ENCODE measurements at places on chromosomes 13 and 19.

- no peak for DNase-seq
These were observed 676.1 kb upstream of the KLHL1 start for GRCh38 chr13:70784207-70784989.

DNA sequence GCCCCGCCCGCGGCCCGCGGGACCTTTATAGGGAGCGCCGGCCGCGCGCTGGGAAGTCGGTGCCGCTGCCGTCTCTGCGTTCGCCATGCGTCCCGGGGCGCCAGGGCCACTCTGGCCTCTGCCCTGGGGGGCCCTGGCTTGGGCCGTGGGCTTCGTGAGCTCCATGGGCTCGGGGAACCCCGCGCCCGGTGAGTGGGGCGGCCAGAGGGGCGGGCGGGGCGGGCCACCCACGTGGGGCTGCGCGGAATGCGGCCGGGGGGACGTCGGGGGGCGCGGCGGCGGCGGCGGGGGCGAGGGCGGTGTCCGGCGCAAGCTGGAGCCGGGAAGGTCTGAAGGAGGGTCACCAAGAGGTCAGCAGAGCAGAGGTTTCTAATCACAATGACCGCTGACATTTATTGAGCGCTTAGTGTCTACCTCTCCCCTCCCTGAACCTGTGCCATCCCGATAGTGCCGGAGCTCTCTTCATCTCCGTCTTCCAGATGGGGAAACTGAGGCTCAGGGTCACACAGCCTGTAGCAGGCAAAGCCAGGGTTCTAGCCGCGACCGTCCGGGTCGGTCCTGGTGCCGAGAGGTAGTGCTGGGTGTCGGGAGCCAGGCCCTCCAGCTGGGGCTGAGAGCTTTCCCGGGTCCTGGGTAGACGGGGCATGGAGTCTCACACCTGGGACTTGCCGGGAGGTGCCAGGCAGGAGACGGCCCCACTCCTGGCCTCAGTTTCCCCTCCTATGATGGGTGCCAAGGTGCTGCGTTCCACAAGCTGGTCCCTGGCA is at the start of gene FSTL3:
Gene FSTL3 (plus strand): TSS at position 54 of the 767 bp plus-strand sequence. CDS start 32 bp downstream, at position 86.
- peak; percentile 37 for DNase-seq

DNA sequence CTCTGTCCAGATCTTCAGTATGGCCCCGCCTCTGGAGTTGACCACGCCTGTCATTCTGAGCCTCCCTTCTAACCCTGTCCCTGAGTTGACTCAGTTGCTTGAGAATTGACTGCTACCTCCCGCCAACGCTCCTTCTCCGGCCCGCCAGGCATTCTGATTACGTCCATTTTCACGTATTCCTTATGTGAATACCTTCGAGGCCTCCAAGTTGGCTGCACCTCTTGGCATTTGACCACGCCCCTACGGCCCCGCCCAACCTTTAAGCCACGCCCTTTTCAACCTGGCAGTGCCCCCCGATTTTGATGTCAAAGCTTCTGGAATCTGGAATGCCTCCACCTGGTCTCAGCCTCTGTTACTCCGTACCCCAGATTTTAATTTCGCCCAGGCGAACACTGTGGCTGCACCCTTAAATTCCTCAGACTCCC is 1.7 kb upstream of the EML2 start:
- no peak for DNase-seq

DNA sequence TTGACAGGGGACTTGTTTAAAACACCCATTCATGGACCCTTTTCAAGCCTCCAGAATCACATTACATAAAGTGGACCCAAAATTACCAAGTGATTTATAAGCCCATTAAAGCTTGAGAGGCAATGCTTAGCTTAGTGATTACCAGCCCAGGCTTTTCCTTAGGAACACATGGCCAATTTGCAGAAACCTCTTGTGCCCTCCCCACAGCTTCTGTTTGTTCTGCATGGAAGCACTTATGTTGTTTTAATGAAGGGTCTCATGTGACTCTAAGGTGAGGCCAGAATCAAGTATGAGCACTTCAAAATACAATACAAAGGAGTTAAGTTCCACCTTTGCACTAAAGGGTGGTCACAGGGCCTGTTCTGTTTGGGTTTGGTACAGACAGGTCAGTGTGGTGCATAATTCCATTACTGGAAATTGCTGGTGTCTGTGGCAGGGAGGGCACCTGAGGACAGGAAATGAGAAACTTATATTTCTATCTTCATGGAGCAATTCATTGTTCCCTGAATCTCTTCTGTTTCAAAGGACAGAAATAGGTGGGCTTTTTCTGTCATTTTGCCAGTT is 15.3 kb downstream of the ZNF486 start:
- no peak for DNase-seq

- DNase-seq = no peak
These were observed 239.3 kb downstream of the KCTD12 start for GRCh38 chr13:76646946-76647345.

DNA sequence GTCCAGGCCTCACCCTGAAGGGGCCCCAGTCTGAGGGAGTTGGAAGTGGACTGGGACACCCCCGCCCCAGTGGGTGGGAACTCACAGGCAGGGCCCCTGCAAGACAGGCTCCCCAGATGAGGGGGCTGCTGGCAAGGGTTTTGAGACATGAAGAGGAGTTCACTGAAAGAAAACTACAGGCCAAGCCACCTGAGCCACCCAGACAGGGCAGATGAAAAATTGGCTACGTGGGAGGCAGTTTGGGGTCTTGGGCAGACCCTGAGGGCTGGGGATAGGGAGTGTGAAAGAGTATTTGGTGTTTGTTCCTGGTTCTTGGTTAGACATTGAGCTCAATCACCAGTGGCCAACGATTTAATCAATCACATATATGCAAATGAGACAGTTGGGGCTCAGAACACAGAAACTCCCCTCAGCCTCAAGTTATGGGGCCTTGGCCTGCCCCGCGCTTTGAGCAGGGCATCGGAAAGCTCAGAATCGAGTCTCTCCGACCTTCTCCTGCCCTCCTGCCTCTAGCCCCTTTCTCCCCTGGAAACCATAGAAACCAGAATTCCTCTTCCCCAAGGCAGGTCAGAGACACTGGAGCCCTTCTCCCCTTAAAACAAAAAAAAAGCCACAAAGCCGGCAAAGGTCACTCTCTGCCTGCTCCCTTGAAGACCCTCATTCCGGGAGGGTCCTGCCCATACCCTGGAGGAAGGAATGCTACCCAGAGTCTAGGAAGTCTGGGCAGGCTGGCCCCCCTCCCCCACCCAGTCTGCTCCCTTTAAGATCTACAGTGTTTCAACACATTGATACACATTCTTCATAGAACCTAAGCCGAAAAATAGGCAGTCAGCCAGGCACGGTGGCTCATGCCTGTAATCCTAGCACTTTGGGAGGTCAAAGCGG is 1.3 kb upstream of the ISYNA1 start:
- DNase-seq = peak; percentile 61

DNA sequence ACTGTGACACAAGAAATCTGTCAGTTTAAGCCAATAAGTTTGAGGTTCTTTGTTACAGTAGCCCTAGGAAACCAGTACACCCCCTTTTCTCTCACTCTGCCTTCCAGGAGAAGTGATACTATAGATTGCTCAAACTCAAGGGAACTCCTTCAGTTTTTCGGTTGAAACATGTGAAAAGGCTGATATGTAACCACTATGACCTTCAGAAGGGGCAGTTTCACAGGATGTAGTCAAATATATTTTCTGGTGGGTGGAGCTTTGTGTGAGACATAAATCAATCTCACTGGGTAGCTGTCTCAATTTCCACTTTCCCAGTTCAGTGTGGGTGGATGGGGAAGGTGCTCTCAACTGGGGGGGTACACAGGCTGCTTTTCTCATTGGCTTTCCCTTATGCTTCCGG is 41.7 kb downstream of the HTR2A start:
- no peak for DNase-seq

DNA sequence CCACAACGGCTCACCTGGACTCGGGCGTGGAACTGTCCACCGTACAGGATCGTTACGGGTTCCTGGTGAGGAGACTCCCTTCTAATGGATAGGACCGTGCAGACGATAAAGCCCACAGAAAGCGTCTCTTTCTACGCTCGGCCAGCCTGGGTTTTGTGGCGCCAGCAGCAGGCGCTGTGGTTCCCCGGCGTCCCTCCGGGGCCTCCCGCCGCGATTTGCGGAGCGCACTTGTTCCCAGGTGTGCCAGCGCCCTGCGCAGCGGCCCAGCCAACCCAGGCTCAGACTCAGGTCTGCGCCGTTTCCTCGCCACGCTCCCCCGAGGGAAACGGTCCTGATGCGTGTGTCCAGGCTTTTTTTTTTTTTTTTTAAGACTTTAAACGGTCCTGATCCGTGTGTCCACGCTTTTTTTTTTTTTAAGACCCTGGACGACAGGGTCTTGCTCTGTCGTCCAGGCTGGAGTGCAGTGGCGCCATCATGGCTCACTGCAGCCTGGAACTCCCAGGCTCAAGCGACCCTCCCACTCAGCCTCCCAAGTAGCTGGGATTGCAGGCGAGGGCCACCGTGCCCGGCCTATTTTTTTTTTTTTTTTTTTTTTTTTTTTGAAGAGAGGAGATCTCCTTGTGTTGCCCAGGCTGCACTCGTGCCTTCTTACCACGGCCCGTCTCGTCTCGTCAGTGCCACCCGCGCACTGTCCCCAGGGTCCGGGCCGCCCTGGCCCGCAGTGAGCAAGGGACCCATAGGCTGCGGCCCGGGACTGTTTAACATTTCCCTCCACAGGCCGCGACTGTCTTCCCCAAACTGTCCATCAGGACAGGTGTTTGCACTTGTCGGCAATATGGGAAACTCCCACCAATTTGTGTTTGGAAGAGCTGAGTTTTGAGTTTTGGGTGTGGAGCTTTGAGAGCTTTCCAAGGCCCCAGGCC is 23.8 kb downstream of the GJA3 start:
- no peak for DNase-seq

DNA sequence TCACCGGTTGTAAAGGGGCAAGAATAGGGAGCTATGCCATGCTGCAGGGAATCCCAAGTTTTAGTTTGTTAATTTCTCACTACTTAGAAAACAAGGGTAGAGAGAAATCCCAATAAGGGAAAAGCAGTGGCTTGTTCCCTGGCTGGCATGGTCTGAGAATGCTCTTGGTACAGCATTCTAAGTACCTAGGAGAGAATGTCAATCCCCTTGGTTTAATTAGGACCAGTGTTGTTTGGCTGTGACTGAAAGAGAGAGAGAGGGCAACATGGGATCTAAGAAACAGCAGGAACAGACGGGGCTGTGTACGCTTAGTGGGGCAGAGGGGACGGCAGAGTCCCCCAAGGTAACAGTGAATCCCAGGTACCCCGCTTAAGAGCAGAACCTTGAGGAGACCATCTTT is 228.8 kb downstream of the PCDH9 start:
- no peak for DNase-seq
